ENCODE measurements at places on chromosomes 6 and 20.
A peak's percentile ranks its signal among the peaks of the same experiment; 100 is the strongest.

- no peak for DNase-seq
Measured at GRCh38 chr6:41676431-41676830, 38.2 kb downstream of the MDFI start.

GRCh38 chr6:154230910-154231595 lies 125.5 kb downstream of the IPCEF1 start:
- DNase-seq = no peak

- no peak for DNase-seq
Measured at GRCh38 chr20:5128886-5129285, 2.1 kb downstream of the CDS2 start.

GRCh38 chr6:44667226-44667625 lies 279.7 kb downstream of the CDC5L start:
- DNase-seq = peak; percentile 97

DNA sequence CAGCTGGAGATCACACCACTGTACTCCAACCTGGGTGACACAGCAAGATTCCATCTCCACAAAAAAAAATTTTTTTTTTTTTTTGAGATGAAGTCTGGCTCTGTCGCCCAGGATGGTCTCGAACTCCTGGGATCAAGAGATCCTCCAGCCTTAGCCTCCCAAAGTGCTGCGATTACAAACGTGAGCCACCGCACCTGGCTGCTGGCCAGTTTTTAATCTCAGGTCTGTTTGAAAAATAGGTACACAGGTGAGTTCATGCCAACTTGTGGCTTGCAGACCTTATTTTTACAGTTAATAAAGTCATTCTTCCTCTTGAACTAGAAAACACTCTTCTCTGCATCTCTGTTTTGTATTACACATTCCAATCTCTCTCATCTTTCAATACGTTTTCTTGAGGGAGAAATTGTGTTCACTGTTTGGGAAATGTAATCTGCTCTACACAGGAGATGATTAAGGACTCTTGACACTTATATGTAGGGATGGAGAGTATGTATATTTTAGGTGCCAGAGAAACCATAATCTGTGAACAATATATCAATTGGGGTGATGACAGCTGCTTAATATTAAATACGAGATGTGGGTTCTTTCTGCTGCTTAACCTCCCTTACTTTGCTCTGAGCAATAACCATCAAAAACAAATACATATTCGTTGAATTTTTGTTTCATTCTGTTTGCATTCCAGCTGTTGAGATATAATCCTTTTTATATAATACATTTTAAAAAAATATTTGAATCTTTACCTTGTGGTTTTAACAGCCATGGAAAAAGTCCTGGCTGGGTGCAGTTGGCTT lies 17.7 kb upstream of the RIPOR3 start:
- DNase-seq = no peak

DNA sequence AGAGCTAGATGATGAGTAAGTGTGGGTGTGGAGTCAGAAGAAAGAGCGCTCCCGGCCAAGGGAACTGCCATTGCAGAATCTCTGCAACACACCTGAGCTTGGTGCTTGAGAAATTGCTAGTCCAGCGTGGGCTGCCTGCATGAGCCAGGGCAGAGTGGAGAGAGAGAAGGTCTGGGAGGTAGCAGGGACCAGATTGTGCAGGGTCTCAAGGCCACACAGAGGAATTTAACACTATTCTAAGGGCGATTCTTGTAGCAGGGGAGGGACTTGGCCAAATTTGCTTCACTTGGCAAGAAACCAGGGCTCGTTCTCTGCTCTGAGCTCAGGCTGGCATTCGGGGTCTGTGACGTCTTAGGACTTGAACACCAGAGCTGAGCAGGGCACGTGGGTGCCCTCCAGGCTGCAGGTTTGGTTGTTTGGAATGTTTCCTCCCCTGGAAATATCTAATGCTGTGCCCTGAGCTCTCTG lies 53.5 kb downstream of the BCAS4 start:
- DNase-seq = no peak

- DNase-seq = no peak
Measured at GRCh38 chr20:34621383-34622367, 55.2 kb downstream of the PIGU start.

- no peak for DNase-seq
Measured at GRCh38 chr6:166253778-166254204, 54.4 kb downstream of the PRR18 start.

GRCh38 chr6:79257381-79258205 lies 23.1 kb upstream of the HMGN3 start:
- no peak for DNase-seq

DNA sequence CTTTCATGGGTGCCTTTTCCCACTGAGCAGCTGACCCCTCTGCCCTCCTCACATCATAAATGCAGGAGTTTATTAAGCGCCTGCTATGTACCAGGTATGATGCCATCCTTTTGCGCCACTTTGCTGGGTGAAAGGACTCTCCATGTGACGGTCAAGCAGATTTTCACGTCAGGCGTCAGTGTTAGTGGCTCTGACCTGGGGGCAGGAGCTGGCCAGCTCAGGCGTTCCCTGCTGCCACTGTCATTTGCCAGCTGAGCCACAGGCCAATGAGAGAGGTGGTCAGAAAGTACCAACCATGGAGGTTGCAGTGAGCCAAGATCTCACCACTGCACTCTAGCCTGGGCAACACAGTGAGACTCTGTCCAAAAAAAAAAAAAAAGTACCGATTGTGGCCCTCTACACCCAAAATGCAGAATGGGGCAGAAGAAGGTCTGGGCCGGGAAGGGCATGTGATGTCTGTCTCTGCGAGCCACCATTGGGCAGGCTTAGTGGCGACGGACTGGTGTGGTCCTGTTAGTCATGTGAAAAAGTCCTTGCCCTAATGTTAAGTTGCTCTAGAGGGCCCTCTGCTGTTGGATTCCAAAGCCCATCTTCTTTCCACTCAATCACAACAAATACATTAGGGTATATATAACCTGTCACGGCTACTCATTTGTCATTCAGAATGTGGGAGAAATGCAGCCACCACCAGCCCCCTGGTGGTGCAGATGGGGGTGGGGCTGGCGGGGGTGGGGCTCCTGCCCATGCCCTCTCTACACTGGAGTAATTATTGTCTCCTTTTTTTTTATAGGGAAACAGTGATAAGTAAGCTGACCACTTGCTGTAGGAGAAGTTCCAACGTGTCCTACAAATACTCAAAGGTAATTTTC lies 18.4 kb upstream of the SLC22A1 start:
- no peak for DNase-seq

DNA sequence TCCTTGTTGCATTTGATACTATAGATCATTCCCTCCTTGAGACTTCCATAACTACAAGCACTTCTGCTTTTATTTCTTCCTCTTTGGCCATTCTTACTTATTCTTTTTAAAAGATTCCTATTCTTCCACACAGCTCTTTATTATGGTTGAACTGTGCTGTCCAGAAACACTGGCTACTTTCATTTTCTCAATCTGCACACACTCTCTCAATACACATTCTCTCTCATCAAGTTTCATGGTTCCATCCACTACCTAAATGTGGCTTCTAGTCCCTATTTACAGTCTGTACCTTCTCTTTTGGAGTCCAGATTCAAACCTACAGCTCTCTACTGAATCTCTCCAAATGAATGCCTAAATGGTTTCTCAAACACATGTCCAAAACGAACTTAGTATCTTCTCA lies 214.3 kb upstream of the RSPO3 start:
- DNase-seq = no peak

GRCh38 chr6:43718387-43719105 lies 31.0 kb upstream of the MRPS18A start:
- no peak for DNase-seq

GRCh38 chr20:19322061-19322985 lies 109.9 kb downstream of the SLC24A3 start:
- DNase-seq = no peak

GRCh38 chr6:64969139-64969538 lies 737.9 kb downstream of the EYS start:
- DNase-seq = no peak

- no peak for DNase-seq
Measured at GRCh38 chr6:88599571-88599970, 363.8 kb downstream of the RNGTT start.

DNA sequence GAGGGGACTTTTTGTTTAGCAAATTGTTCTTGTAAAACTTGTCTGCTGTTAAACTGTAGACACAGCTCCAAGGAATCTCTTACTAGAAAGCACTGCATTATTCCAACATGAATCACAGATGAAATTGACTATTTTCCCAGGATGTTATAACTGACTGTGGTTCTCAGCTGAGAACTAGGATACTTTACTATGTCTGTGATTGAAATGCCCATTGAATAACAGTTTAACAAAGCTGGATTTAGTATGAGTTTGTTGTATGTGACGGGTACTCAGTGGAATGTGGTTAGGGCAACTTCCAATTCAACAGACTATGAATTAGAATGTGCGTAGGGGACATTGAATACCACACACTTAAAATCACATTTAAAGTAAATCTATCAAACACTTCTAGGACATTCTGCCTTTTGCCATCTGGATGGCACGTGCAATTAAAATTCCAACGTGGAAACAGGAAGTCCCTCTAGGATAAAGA lies 193.4 kb upstream of the PREP start:
- DNase-seq = peak; percentile 99

- no peak for DNase-seq
Measured at GRCh38 chr6:64861039-64861651, 845.9 kb downstream of the EYS start.

DNA sequence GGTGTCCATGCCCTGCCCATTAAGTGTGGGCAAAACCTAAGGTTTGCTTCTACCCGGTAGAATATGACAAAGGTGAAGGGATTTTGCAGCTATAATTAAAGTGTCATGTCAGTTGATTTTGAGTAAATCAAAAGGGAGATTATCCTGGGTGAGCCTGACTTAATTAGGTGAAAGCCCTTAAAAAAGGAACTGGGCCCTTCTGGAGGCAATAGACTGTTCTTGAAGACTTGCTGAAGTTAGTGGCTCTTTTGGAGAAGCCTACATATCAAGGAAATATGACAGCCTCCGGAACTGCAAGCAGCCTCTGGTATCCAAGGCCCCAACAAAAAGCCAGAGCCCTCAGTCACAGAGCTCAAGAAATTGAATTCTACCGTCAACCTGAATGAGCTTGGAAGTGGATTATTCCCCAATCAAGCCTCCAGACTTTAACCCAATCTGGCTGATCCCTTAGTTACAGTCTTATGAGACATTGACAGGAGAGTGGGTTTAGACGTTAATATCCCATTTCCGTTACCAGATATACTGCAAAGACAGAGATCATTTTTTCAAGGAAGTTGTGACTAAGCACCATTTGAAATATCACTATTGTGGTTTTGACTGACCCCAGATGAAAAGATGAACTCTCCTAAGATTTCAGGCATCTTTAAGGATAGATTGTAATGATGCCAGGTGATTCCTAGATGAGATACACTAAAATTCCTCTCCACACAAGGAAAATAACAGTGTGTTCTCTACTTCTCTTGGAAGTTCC lies 303.4 kb downstream of the PLCB1 start:
- no peak for DNase-seq

- peak; percentile 62 for DNase-seq
Measured at GRCh38 chr6:16674801-16675392, 86.4 kb downstream of the ATXN1 start.

- no peak for DNase-seq
Measured at GRCh38 chr6:168186438-168186837, 107.4 kb upstream of the FRMD1 start.
